ENCODE measurements at places on chromosomes 1 and 21. TPM values are rescaled to one million over a fixed set of nuclear protein-coding genes. Genes with fewer than 3 reads are reported as not detected.

RAB3B gene
- total RNA-seq = 7.2 TPM

AMY1C gene
- not detected for total RNA-seq

ADCY10 gene
- under 0.01 TPM for total RNA-seq

FAM72D gene
- 0.26 TPM for total RNA-seq

CREB3L4 gene
- 6.4 TPM for total RNA-seq
